Sciatic nerve (tissue), 2 donors: ENCODE measurements at places on chromosomes 6 and 20. TPM values are rescaled to one million over a fixed set of nuclear protein-coding genes. Genes with fewer than 3 reads are reported as not detected.

The KAT14 gene
- 14.4 TPM for total RNA-seq

The DNAAF9 gene
- 35.0 TPM for total RNA-seq

The IMPG1 gene
- not detected for total RNA-seq

The BEND3 gene
- 2.4 TPM for total RNA-seq

The ALDH8A1 gene
- 3.3 TPM for total RNA-seq

The RTEL1 gene
- 34.1 TPM for total RNA-seq

The PLCB1 gene
- total RNA-seq: 58.5 TPM

The RHAG gene
- total RNA-seq: 2.9 TPM

The TINAG gene
- 0.31 TPM for total RNA-seq
